Vagina (tissue), 2 donors: ENCODE measurements at places on chromosomes 16 and 17. TPM values are rescaled to one million over a fixed set of nuclear protein-coding genes. Genes with fewer than 3 reads are reported as not detected.

GRCh38 chr17:3911271-3912053 is 4.8 kb downstream of the P2RX1 start:
- no peaks in the 10 kb centered on the region for H3K27me3 ChIP-seq
- peaks cover 17% of the 10 kb centered on the region for H3K4me1 ChIP-seq
- DNase-seq, result no peak
- no peaks in the 10 kb centered on the region for H3K36me3 ChIP-seq

- H3K4me3 ChIP-seq, result peak within 1 kb of the TSS; percentile 48
- H3K4me1 ChIP-seq, result peaks cover 12% of the 10 kb centered on the region
- no peak for DNase-seq
- no peaks in the 10 kb centered on the region for H3K27me3 ChIP-seq
Observed at GRCh38 chr17:60422162-60422665, at the start of gene CHCT1. Gene CHCT1, plus strand, starts transcription at chr17:60422489. Its CDS starts 104 bp downstream, at chr17:60422593.

DNA sequence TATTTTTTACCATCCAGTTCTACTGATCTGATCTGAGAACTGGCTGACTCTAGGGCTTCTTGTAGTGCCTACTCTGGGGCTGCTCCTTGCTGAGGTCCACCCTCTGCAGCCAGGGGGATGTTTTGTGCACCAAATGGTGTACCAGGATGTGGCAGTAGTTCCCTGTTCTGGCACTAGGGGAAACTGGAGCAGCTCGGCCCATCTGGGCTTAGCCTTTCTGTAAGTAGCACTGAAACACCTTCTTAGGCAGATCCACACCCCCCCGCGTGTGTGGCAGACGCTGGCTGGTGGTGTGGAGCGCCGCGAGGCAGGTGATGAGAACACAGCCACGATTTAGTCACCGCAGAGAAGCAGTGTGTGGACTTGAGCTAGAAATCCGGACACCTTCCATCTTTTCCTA is 17.0 kb downstream of the DUSP14 start:
- H3K4me3 ChIP-seq, result no peak overlapping the region
- H3K27ac ChIP-seq, result no peak overlapping the region
- peaks cover 10% of the 10 kb centered on the region for H3K4me1 ChIP-seq
- no peak for DNase-seq
- no peaks in the 10 kb centered on the region for H3K36me3 ChIP-seq
- H3K27me3 ChIP-seq, result no peaks in the 10 kb centered on the region

Gene RHBDF1
- 86.9 TPM for total RNA-seq

DNA sequence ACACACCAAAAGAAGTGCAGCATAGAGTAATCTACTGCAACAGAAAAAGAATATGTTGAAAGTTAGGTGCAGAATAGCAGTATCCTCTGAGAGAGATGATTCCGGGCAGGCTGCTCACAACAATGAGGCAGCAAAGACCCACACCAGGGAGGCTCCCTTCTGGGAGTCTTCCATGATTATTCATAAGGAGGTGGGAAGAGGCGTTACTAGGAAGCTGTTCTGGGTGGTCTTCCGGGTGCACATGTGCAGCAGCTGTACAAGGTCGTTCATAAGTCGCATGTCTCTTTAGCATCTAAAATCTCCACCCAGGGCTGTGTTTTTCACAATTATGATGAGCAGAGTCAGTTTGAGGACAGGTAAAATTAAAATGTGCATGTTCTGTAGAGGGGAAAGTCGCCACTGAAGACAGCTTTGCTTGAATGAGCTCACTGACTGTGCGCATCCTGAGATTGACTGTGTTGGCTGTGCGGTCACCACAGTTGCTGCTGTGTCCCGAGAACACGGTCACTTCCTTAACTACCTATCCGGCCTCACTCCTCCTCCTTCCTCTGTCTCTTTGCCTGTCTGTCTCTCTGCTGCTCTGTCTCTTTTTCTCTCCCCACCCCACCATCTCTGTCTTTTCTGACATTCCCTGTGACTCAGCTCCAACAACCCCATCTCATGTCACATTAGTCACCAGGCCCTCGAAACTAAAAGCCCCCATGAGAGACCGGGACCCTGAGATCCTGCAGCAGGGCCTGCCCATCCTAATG is 125.5 kb upstream of the HSBP1 start:
- H3K27ac ChIP-seq, result no peak overlapping the region
- no peaks in the 10 kb centered on the region for H3K27me3 ChIP-seq

Gene CLEC18B
- total RNA-seq, result 6.4 TPM
